NCI-H2171 (cell line): ENCODE measurements at places on chromosomes 6 and 20.

DNA sequence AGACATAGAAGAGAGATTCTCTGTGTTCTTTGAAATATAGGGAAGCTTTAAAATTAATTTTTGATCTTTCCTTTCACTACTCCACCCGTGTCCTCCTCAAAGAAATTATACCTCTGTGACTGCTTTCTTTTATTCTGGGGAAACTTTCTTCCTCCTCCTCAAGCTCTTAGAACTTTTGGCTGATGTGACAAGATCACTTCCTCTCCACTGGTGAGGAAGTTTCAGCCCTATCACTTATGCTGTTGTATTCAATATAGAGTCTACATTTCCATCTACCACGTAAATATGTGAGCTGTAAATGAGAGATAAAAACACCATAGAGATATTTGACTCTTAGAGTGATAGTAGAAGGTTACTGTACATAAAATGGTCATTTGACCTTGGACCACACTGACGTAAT lies 141.9 kb upstream of the SASH1 start:
- DNase-seq = no peak

DNA sequence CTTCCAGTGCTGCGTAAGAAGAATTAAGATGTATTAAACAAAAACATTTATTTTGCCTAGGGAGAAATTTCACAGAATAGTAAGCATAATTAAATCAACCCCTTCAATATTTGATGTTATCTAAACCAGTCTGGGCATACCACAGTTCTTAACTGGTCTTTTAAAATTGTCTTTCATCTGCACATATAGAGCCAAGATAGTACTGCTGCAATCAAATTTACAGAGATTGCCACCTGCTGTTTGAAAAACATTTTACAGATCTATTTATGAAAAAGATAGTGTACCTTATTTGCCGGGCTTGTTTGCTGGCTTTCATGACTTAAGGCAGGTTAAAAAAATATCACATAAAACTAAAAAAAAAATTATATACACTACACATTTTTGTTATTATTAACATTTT lies 323.2 kb downstream of the ADGRB3 start:
- peak; percentile 5 for DNase-seq

DNA sequence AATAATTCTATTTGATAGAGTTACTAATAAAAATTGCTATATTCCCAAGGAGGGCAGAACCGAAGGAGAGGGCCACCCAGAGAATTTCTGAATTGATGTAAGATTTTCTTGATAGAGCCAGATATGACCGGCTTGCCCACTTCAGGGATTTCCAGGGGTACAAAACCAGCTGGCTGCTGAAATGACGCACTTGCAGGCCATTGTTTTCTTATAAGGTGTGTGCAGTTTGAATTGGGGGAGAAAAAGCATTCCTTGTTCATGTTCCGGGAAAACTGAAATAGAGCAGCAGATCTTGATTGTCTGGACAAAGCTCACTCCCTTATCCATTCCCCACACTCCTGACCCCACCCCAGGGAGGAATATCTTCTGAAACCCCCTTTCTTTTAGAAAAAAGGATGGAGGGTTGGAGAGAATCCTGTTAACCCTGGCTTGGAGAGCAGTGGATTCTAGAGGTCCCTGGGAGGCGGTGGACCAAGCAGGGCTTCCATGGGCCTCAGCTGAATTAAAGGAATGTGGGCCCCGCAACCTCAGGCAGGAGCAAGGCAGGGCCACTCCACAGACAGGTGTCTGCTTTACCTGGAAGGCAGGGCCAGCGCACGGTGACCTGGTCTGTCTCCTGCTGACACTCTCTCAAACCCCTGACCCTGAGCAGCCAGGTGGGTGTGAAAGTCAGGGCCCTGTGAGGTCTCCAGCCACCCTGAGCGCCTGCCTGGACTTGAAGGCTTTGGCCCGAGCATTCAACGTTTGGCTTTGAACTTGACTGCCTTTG lies 96.4 kb downstream of the TMEM170B start:
- no peak for DNase-seq

- DNase-seq = peak; percentile 75
Measured at GRCh38 chr6:31898383-31899011, 999 bp upstream of the EHMT2 start.

DNA sequence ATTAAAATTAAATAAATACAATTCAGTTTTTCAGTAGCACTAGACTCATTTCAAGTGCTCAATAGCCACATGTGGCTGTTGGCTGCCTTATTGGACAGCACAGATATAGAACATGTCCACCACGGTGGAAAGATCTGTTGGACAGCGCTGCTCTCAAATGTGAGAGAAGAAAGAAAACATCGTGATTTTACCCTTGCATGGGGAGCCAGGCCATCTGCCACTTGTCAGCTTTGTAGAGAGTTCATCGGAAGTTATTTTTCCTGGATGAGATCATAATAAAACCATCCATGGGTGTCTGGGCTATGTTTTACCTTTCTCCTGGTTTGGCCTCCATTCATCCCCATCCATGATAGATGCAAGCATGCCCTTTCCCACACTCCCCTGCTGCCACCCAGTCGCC lies 5.8 kb upstream of the KIF3B start:
- DNase-seq = peak; percentile 29

- no peak for DNase-seq
Measured at GRCh38 chr6:23282252-23283021, 713.1 kb downstream of the HDGFL1 start.

GRCh38 chr6:109623288-109623687 lies 67.7 kb downstream of the AK9 start:
- no peak for DNase-seq

GRCh38 chr6:11909696-11910132 lies 102.4 kb upstream of the HIVEP1 start:
- DNase-seq = no peak

DNA sequence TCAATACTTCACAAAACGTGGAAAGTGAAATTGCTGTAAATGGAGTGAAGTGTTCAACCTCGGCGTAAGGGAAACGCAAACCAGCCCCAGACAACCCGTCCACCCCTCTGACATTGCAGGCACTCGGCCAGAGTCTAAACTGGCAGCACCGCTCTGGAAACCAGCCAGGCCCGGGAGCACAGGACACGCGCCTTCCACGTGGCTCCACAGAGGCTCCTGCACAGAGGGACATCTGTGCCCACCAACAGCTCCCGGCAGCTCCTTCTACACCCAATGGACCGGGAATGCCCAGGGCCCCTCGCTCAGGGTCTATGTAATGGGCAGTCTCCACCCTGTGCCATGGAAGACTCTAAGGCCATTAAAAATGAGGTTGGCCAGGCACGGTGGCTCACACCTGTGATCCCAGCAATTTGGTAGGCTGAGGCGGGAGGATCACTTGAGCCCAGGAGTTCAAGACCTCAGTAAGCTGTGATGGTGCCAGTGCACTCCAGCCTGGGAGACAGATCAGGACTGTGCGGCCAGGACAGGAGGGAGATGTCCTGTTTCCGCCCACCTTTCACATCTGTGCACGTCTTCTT lies 3.4 kb upstream of the HELZ2 start:
- DNase-seq = no peak

DNA sequence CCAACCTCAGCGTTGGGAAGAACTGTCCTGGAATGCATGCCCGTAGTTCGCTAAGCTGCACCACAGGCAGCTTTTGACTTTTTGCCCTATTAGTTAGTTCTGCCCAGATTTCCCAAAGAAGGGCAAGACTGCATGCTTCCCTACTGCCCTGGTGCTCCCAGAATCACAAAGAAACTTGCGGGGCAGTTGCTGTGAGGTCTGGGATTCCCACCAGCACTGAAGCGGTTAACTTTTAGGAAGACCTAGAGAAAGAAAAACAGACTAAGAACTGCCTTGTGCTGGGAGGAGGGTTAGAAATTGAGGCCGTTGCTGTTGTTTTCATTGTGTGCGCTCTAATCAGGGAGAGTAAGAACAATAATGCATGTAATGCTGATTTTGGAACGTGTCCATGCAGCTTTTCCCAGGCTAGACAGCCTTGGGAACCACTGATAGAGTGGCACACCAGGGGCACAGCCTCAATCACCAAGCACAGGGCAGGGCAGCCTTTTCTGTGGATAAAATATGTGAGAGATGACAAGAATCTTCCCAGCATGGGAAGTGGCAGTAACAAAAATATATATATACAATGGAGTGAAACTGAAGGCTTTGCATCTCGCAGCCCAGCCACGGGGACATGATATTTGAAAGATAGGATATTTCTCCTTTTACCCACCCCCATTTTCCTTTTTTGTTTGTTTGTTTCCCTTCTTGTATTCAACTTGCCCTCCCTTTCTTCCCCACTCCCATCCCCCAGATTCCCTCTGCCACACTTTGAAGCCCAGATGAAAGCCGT lies 137.7 kb upstream of the HEY2 start:
- DNase-seq = no peak

GRCh38 chr6:124964764-124965105 lies 2.5 kb downstream of the RNF217 start:
- no peak for DNase-seq

GRCh38 chr6:64064919-64065318 lies 429.3 kb downstream of the PHF3 start:
- DNase-seq = no peak

DNA sequence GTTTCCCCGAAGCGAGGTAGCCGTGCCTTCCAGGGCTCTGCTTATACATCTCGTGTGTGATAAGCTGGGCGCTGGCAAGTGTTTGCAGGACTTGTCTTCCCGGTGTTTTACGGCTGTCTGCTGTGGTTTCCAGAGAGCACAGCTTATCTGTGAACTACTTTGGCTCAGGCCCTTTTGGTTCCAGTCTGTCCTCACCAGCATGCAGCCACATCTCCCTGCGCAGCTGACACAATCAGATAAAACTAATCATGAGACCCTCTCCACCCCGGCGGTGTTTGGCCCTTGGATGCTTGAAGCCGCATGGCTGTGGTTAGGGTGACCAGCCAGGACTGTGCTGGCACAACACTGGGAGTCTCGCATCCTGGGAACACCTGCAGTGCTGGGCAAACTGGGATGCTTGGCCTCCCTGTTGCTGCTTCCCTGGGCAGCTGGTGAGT lies 241.8 kb upstream of the FOXQ1 start:
- no peak for DNase-seq

GRCh38 chr6:143742070-143742954 lies 64.5 kb downstream of the PHACTR2 start:
- no peak for DNase-seq

DNA sequence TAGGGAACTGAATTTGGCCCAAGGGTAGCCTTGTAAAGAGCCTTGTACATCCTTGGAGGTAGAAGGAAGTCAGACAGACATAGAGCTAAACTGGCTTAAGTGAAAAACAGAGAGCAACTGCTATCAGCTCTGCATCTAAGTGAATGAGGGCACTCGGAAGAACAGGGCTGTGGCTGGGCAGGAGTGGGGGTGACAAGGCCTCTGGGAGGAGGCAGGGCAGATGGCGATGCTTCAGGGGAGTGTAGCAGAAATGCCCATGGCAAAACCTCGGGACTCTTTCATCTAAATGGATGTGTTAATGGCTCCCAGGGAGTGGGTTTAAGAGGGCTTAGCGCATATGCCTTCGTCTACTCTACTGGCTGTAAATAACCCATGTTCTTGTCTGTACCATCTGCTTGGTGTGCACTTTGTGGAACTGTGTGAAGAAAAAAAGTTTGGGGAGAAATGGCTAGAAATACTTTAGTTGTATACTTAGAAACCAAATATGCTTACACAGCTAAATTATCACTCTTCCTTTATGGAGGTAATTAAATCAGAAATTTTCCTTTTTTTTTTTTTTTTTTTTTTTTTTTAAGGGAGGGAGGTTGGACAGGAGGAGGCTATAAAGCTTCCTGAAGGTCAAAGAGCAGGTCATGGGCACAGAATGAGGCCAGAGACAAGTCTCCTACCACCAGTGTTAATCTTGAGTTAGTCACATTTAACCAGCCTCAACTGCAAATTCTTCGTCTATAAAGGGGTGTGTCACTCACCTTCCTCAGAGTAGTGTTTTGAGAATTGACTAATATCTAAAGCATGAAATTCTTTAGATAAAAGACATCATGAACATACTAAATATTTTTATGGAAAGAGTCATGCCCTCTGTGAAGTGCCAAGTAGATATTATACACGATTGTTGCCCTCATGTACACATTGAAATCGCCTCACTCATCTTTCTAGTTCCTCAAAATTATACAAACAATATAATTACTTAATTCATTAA lies 60.9 kb downstream of the FYN start:
- peak; percentile 73 for DNase-seq

DNA sequence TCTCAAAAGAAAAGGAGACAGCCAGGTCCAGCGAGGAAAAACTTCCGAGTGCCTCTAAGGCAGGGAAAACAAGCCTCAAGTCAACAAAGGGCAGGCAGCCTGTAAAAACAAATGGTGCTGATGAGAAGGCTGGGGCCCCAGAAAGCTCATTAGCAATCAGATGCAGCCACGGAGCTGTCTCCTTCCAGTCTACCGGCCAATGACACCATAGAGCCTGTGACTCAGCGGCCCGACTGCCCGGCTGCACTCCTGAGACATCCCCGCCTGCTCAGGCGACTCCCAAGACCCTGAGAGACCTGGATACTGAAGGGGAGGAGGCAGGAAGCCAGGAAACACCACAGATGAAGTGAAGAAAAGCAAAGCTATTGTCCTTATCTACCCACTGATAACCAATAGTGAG lies 120.1 kb upstream of the HDDC2 start:
- no peak for DNase-seq

DNA sequence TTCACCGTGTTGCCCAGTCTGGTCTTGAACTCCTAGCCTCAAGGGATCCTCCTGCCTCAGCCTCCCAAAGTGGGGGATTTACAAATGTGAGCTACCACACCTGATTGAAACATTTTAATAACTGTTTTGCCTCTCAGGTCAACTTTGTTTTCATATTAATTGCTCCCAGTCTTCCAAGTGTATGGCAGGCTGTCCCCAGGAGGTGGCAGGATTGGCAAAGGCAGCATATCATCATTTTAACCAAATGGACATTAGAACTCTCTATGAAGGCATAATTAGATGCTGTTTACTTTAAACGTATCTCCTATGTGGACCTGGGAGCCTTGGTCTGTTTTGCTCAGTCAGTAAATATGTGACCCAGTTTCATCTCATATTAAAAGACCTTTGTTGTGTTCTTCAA lies 59.2 kb upstream of the CSE1L start:
- DNase-seq = no peak

GRCh38 chr6:166786704-166787293 lies 159.7 kb upstream of the RPS6KA2 start:
- DNase-seq = peak; percentile 61

DNA sequence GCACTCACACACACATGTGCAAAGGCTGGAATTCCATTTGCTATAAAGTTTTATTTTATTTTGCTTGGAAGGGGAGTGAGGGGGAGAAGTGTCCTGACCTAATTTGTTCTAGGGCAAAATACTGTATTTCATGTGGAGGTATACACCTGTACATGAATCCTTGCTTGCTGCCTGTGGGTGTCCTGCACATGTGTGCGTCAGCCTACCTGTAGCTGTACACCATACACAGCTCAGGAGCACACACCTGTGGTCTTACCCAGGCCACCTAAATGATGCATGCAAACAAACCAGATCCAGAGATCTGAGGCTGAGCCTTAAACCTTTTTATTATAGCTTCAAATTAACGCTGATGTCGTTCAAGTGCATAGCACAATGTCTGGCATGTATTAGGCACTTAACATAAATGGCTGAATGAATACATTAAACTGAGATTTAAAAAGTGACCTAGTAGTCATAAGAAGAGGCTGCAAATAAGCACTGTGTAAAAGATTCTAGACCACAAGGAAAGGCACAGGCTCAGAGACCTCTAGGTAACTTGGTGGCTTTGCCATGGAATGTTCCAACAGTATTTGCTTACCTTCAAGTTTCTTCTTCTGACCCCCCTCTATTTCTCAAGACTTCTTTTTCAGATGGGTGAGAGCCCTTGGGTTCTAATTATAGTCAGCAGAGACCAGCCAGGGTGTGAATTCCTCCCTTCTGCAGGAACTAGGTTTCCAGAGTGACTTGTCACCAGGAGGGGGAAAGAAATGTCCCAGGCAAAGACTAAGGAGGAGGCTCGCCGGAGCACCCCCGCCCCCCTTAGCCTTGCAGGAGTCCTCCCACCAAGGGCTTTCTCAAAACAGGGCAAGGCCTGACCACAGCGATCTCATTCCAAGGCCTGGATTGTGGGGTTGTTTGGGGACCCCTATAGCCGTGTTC lies 13.4 kb downstream of the FOXC1 start:
- no peak for DNase-seq
